Midbrain (tissue), 1 donor: ENCODE measurements at places on chromosomes 5 and 9.

- no peak for DNase-seq
These were observed 231.1 kb downstream of the FAM170A start for GRCh38 chr5:119860463-119860862.

- no peak for DNase-seq
These were observed 372.0 kb downstream of the CDH10 start for GRCh38 chr5:24272741-24273140.

- no peak for DNase-seq
These were observed 271.2 kb downstream of the RASEF start for GRCh38 chr9:82791692-82792091.

DNA sequence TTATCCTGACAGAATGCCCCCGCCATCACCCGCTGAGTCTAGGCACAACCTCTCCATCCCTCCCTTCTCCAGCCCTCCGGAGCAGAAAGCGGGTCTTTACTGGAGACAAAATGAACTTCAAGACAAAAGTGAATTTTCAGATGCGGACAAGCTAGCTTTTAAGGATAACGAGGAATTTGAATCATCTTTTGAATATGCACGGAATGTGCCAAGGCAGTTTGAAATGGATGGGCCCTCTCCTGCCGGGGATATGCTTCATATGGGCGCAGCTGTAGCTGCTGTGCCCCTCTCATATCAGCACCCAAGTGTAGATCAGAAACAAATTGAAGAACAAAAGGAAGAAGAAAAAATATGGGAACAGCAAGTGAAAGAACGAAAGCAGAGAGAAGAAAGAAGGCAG lies 37.5 kb downstream of the CPLANE1 start:
- DNase-seq = no peak

- no peak for DNase-seq
These were observed 335.7 kb downstream of the PRELID2 start for GRCh38 chr5:145499483-145499882.

DNA sequence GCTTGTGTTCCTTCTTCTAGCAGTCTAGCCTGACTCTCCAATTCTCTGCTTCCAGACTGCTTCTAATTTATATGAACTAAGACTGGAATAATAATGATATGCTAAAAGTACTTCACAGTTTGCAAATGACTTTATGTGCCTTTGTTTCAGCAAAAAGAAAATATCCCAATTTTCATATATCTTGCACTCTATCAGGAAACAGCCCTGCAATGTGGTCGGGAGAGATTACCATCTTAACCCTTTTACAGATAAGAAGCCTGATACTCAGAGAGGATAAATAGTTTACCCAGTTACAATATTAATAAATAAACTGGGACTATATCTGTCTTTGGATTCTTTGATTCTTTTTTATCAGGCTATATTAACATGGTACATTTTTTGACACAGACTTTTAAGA lies 126.0 kb downstream of the CDC42SE2 start:
- no peak for DNase-seq

DNA sequence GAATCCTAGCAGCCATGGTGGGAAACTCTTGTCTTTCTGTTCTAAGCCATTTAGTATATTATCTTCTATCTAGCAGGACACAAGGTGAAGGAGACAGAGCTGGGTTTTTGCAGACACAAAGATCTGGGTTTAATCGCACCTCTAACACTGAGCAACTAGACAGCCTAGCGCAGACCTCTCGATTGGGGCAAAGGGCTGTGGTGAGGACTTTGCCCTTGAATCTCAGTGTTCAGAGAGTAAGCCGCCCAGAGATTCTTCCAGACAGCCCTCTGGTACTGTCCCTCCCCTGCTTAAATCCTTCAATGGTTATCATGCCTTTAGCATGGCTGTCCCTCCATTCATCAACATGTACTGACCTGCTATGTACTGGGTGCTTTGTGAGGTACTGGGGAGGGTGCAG lies 128.1 kb downstream of the CRB2 start:
- no peak for DNase-seq

GRCh38 chr5:120382833-120383232 lies 81.3 kb upstream of the PRR16 start:
- DNase-seq = no peak

GRCh38 chr9:426976-427375 lies 212.3 kb downstream of the DOCK8 start:
- DNase-seq = no peak

- DNase-seq = no peak
These were observed 1379.9 kb downstream of the EFNA5 start for GRCh38 chr5:106290841-106291240.

GRCh38 chr5:143170104-143170503 lies 233.4 kb downstream of the NR3C1 start:
- DNase-seq = no peak

DNA sequence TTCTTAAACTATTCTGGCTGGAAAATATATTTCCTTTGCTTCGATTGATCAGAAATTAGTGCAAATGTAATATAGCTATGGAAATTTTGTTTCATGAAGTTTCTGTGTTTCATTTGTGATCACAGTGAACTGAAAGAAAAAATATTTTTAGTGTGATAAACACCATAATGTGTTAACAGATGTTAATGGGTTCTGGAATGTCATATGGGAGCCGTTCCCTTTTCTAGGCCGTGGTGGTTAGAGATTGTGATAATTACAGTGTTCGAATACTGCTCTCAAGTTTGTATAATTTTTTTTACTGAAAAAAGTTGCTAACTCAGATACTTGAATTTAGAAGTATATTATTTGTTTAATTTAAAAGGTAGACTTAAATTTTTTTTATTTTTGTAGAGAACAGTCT lies 19.3 kb downstream of the GAPVD1 start:
- no peak for DNase-seq

DNA sequence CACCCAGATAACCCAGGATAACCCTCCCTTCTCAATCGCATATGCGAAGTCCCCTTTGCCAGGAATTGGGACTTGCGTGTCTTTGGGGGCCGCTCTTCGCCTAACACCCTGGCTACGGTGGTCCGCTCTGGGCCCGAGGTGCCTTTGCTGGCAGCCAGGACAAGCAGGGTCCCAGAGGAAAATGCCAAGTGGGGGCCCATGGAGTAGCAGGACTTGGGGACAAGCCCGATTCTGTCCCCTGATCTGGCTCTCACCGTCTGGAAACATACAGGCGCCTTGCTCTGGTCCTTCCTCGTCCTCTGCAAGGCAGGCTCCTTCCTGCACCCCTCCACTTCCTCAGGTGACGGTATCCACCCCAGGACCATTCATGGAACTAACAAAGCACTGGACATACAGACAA lies 78.1 kb upstream of the UNC5A start:
- no peak for DNase-seq

GRCh38 chr9:134360180-134360759 lies 34.0 kb downstream of the RXRA start:
- no peak for DNase-seq
